ENCODE measurements at places on chromosomes 1 and 21.

- DNase-seq = no peak
Measured at GRCh38 chr1:180515364-180515763, 13.0 kb upstream of the ACBD6 start.

GRCh38 chr1:68081775-68082283 lies 31.4 kb upstream of the DIRAS3 start:
- no peak for DNase-seq

GRCh38 chr1:209673631-209674417 lies 1.4 kb upstream of the G0S2 start:
- DNase-seq = no peak

GRCh38 chr21:36180963-36181362 lies 24.3 kb downstream of the DOP1B start:
- no peak for DNase-seq

GRCh38 chr1:201537891-201538611 lies 876 bp upstream of the NAV1 start:
- DNase-seq = peak; percentile 52

DNA sequence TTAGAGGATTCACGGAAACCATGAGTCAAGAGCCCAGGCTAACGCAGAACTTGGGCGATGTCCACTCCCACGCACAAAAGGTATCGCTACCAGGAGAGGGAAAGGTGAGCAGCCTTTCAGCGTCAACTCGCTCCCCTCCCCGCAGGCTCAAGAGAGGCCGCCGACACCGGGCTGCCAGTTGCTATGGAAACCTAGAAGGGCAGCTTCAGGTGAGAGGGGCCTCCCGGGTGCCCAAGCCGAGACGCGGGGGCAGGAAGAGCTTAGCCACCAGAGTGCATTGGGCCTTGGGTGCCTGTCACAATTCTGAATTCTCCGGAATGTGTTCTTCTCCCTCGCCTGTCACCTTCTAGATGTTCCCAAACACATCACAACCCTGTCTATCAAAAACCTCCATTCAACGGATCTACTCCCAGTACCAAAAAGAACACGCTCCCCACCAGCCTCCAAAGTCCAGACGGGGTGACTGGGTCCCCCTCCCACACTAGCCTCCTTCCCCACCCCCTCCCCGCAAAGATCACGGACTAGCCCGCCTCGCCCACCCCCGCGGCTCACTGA lies 694 bp downstream of the MEAF6 start:
- DNase-seq = peak; percentile 62

GRCh38 chr1:39680751-39681150 lies 8.8 kb upstream of the NT5C1A start:
- DNase-seq = no peak

DNA sequence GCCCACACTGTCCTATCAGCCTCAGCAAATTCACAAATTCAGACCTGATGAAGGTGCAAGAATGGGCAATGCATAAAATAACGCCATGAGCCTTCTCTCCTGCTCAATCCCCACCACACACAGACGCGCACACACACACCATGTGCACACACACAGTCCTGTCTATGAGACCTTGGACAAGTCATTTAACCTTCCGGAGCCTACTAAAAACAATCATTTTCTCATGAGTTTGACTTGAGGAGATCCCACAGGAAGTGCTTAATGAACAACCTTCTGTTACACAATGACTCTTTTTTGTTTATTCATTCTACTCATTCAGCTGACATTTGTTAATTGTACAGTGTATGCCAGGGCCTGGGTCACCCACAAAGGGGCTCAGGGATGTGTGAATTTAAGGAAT lies 125.4 kb downstream of the EDEM3 start:
- DNase-seq = no peak

DNA sequence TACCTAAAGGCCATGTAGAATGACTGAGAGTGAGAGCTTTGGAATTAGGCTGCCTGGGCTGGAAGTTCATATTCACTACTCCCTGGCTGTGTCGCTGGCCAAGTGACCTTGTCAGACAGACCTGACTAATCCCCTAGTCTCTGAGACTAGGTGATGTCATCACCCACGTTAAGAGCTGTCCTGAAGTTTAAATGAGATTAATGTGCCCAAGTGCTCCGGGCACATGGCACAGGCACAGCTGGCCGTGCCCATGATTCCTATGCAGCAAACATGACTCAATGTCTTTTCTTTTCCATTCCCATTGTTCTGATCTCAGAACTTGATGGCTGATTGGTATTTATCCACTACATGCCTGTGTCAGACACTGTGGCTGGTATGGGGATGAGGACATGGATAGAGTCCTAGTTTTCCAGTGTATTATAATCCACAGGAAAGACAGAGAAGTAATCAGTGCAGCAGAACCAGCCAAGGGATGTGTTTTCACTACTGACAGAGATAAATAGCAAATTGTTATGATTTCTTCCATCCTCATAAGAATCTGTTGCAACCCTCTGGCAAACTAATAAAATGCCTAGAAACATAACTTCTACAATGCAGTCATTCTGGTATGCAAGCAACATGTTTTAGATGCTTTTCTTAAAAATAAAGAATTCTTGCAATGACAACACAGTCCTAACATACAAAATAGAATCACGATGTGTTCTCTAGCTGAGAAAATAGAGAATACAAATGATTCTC lies 180.9 kb downstream of the PCP4 start:
- DNase-seq = peak; percentile 23

DNA sequence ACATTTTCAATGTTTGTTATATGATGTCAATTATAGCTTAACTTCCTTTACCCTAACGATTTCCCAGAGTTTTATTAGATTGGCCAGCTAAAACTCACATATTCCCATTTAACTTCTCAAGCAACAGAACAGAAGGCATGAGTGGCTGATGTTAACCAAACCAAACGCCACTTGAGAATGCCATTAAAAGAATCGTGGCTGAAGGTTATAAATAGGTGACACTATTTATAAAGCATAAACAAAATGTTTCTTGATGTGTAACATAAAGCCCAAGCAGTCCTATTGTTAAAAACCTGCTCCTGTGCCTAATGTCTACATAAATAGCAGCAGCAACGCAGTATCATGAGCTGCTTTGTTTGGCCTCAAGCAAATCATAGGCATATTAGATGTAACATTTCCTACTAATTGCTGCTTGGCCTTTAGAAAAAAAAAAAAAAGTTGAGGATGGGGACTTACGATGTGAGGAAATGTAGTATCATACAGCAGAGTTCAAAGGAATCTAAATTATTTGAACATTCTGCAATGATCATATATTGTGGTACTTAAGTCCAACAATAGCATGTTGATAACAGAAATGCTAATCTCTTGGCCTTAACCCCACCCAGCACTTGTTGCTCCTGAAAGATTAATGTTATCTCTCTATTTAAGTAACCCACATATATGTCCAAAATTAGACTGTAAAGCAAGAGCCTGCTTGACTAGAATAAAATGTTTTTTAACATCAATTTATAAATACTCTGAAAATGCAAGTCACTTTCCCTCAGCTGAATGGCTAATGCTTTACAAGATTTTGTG lies 106.0 kb downstream of the ESRRG start:
- DNase-seq = no peak

DNA sequence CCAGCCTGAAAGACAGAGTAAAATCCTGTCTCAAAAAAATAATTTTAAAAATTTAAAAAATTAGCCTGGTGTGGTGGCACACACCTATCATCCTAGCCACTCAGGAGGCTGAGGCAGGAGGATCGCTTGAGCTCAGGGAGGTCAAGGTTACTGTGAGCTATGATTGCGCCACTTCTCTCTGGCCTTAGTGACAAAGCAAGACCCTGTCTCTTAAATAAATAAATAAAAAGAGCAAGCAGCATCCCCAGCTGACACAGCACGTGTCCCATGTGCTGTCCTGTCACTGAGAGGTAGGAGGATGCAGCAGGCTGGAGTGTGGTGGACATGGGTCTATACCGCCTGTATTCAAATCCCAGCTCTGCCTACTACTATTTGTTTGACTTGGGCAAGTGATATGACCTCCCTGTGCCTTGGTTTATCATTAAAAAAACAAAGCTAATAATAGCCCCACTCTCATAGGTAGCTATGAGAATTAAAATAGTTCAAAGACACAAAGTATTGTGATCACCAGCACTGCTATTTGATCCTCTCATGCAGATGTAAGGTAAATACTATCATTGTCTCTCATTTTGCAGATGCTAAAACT lies 22.2 kb upstream of the ECE1 start:
- DNase-seq = no peak

DNA sequence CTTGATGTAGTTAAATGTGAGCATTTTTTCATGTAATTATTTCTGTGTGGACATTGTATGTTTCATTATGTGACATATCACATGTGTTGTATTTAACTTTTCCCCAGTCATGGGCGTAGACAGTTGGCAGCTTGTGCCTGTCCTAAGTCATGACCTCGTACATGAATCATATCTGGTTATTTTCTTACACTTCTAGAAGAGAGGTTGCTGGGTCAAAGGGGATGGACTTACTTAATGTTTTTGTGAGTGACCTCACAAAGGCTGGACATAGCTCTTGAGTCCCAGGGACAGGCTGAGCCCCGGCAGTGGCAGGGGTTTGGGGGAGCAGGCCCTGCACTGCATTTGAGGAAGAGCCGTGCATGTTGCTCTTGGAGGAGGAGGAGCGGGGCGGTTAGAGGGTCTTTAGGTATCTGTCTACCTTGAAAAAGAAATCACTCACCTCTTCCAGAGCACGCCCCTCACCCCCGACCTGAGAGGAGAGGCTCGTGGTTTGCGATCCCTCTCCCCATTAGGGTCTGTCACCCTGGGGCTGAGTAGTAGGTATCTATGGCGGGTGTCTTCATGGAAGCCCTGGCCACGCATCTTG lies 16.4 kb downstream of the IFNGR2 start:
- no peak for DNase-seq

DNA sequence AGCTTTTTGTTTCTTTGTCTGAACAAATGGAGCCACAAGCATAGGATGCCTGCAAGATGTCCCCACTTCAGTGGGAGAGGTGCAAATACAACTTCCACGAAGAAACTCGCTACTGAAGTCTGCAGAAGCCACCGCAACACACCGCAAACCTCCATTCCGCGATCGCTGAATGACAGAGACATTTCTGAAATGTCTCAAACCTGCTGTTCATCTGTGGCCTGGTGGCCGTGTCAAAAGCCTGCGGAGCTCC lies 1.0 kb downstream of the TP53BP2 start:
- no peak for DNase-seq

- no peak for DNase-seq
Measured at GRCh38 chr1:31707711-31708110, 3.9 kb upstream of the COL16A1 start.

GRCh38 chr1:17611991-17612390 lies 72.5 kb downstream of the ARHGEF10L start:
- DNase-seq = no peak

- no peak for DNase-seq
Measured at GRCh38 chr21:42187976-42188653, 30.8 kb upstream of the ABCG1 start.

DNA sequence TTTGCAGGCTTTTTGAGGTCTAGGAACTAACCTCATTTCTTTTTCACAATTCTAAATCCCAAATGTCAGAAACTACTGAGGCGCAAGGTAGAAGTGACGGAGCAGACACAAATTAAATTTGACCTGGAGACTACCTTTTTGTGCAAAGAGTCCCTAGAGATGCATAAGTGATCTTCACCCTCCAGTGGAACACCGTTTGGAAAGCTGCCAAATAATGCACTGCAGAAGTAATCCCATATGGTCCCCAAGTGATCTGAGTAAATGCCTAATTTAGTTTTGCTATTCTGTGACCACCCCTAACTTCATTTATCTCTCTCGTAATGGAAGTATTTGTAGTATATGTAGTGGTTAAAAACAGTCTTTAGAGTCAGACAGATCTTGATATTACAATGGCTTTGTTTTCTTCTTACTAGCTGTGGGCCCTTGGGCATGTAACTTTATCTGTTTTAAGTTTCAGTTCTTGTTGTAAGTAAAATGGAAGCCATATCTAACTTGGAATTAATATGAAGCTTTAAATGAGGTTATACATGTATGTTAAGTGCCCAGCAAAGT lies 70.4 kb upstream of the IPO9 start:
- DNase-seq = peak; percentile 64

DNA sequence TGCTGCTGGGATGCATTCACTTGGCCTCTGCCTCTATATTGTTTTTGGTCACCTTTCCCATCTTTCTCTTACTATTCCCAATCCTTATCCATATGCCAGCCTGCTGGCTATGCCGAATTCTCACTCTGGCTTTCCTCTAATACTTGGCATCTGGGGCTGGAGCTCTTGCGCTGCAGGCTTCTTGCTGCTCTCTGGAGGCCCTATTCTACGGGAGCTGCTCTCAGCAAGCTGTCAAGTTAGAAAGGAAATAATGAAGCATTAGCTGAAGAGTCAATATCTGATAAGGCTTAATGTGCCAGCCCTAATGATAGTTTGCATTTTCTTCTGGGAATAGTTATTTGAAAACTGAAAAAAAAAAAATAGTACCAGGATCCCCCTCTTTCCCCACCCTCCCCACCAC lies 125.3 kb upstream of the CYYR1 start:
- no peak for DNase-seq

DNA sequence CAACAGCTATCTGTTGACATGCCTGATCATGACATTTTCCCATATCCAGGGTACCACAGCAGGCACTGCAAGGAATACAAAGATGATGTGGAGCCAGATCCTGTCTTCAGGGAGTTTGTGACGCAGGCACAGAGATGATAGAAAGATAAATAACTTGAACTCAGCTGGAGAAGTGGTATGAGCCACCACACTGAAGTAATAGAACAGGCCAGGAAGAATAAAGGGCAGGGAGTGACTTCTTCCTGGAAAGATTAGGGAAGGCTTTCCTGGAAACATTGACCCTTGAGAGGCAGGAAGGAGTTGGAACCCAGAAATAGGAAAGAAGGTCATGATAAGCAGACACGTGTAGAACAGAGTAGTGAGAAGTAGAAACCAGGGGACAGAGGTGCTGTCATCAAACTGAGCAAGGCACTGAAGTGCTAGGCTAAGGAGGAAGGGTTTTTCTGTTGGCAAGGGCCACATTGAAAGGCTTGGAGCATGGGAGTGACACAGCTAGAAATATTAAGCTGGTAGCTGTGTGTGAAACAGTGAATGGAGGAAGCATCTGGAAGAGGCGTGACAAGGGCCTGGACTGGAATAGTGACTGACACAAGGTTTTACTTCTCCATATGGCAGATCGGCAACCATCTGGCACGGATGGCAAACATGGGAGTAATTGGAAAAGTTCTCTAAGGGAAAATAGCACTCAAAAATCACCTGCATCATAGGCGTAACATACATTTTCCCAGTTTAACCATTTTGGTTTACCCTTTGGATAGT lies 68.4 kb downstream of the AK5 start:
- DNase-seq = no peak

Measured in eye (tissue), 1 donor.